Esophagus squamous epithelium (tissue), 5 donors: ENCODE measurements at places on chromosomes 11 and 22.

- H3K4me3 ChIP-seq: no peak overlapping the region
- H3K27me3 ChIP-seq: no peaks in the 10 kb centered on the region
- no peaks in the 10 kb centered on the region for H3K4me1 ChIP-seq
- DNase-seq: no peak
Observed at GRCh38 chr11:124109377-124109776, 5.9 kb upstream of the VWA5A start.

DNA sequence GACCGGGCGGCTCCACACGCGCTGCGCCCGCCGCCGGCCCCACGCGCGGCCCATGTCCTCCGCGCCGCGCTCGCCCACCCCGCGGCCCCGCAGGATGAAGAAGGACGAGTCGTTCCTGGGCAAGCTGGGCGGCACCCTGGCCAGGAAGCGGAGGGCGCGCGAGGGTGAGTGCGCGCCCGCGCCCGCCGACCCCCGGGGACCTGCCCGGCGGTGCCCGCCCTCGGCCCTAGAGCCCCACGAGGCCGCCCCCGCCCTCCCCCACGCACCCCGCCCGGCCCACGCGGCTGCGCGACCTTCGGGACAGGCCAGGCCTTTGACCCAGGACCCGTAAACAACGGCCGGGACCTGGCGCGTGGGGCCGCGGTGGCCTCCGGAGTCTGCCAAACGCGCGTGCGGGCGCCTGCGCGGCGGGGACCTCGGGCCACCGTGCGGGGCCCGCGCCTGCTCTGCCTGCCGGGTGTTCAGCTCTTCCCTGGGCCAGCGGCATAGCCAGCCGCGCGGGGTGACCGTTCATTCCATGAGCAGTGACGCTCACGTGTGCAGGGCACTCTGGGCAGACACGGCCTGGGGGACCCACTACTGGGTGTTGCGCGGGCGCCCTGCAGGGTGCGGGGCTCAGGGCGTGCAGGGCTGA is at the start of gene PARVB:
Gene PARVB (plus strand): TSS at position 15 of the 634 bp plus-strand sequence. CDS start 38 bp downstream, at position 53.
- peaks cover 24% of the 10 kb centered on the region for H3K4me1 ChIP-seq
- H3K27ac ChIP-seq: peak within 1 kb of the TSS; percentile 78
- no peaks in the 10 kb centered on the region for H3K36me3 ChIP-seq
- H3K27me3 ChIP-seq: no peaks in the 10 kb centered on the region

GRCh38 chr22:27919942-27920755 is 1.1 kb upstream of the PITPNB start:
- H3K4me1 ChIP-seq: peaks cover 9% of the 10 kb centered on the region
- DNase-seq: no peak
- peak overlapping the region; percentile 96 for H3K27ac ChIP-seq
- H3K4me3 ChIP-seq: peak overlapping the region; percentile 99

GRCh38 chr11:48020092-48020755 is 39.9 kb downstream of the PTPRJ start:
- H3K36me3 ChIP-seq: no peaks in the 10 kb centered on the region
- peak overlapping the region; percentile 65 for H3K27ac ChIP-seq
- H3K4me1 ChIP-seq: peaks cover 4% of the 10 kb centered on the region
- H3K4me3 ChIP-seq: no peak overlapping the region
- no peak for DNase-seq

DNA sequence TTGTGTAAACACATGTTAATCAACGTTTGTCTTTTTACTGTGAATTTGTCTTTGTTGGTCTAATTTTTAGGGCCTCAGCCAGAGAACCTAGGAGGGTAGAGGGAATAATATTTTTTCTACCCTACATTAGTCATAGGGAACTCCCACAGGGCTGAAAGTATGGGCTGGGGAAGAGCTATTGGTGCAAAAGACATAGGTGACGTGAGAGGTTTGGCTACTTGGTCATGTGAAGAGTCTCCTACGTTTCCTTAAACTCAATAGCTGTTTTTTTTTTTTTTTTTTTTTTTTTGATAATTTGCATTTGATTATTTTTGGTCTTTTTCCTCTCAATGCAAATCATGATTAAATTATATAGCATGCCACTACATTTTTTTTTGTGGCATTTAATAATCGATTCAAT is 15.9 kb upstream of the MMP7 start:
- no peaks in the 10 kb centered on the region for H3K4me1 ChIP-seq
- no peak overlapping the region for H3K4me3 ChIP-seq
- no peak for DNase-seq
- no peak overlapping the region for H3K27ac ChIP-seq
- H3K36me3 ChIP-seq: no peaks in the 10 kb centered on the region

GRCh38 chr11:123718469-123718868 is 23.0 kb downstream of the ZNF202 start:
- no peaks in the 10 kb centered on the region for H3K27me3 ChIP-seq
- H3K4me3 ChIP-seq: no peak overlapping the region

DNA sequence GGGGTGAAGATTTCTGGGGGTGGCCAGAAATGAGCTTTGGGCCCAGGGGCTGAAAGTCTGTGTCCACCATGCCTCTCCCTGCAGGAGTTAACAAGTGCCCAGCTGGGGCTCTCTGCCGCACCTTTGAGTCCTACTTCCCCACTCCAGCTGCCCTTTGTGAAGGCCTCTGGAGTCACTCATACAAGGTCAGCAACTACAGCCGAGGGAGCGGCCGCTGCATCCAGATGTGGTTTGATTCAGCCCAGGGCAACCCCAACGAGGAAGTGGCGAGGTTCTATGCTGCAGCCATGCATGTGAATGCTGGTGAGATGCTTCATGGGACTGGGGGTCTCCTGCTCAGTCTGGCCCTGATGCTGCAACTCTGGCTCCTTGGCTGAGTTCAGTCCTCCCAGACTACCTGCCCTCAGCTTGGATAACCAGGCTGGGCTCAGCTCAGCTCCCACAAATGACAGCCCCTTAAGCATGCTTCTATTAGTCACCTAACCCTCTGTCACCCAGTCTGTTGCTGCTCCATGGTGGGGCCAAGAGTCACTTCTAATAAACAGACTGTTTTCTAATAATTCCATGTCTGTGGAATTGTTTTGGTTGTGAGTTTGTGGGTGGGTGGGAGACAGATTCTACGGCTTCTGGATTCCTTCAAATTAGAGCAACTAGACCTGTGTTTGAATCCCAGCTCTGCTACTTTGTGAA is 3.0 kb upstream of the INPPL1 start:
- H3K4me3 ChIP-seq: no peak overlapping the region
- peak overlapping the region; percentile 98 for H3K27ac ChIP-seq
- DNase-seq: no peak
- H3K4me1 ChIP-seq: peaks cover 12% of the 10 kb centered on the region
- no peaks in the 10 kb centered on the region for H3K27me3 ChIP-seq

- no peaks in the 10 kb centered on the region for H3K27me3 ChIP-seq
- H3K4me1 ChIP-seq: no peaks in the 10 kb centered on the region
- no peak for DNase-seq
Observed at GRCh38 chr11:88131764-88132470, 43.3 kb downstream of the RAB38 start.

DNA sequence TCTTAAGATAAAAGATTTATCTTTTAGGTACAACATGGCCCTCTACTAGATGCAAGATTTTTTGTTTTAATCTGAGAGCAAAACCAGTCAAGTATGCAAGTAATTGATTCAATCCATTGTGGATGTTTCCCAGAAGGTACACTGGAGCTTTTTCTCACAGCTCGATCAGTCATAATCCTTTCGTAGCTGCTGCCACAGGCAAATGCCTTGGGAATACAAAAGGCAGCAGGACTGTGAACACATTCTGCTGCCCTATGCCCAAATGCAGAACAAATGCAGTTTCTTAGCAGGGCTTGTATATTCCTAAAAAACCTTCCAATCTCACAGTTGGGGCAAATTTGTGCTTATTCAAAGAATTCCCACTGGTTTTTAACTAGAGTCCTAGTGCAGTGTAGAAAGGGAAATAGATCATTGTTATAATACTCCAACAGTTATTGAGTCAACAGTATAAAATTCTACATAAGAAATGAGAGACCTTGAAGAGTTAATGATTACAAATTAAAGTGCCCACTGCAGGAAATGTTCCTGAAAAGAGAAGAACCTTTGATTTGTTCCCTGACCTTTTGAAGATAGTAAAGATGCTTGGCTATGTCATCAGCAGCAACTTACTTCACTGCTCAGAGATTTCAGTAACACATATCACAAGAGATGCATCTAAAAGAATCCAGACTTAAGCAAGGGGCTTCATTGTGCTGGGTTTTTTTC is 14.1 kb downstream of the LPXN start:
- peaks cover 5% of the 10 kb centered on the region for H3K4me1 ChIP-seq
- H3K27ac ChIP-seq: no peak overlapping the region
- no peaks in the 10 kb centered on the region for H3K27me3 ChIP-seq
- no peak overlapping the region for H3K4me3 ChIP-seq
- no peaks in the 10 kb centered on the region for H3K36me3 ChIP-seq

DNA sequence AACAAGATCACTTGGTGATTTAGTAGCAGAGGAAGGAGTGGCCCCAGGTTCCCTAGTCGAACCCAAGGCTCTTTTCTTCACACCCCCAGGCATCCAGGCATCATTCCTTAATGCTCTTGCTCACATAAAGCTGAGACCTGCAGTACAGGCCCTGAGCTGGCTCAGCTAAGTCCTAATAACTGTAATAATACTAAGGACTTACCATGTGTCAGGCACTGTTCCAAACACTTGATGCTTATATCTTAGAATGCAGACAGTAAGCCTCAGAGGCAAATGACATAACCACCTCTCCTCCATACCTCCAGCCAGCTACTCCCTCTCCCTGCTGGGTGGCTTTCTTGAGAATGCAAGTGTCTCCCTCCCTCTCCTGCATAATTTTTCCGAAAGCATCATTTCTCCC is 33.2 kb downstream of the ANKK1 start:
- DNase-seq: no peak
- H3K4me3 ChIP-seq: no peak overlapping the region
- H3K4me1 ChIP-seq: no peaks in the 10 kb centered on the region
- no peak overlapping the region for H3K27ac ChIP-seq
- no peaks in the 10 kb centered on the region for H3K27me3 ChIP-seq

GRCh38 chr11:129273322-129273721 is 81.2 kb upstream of the ARHGAP32 start:
- H3K36me3 ChIP-seq: no peaks in the 10 kb centered on the region
- no peak overlapping the region for H3K4me3 ChIP-seq
- no peaks in the 10 kb centered on the region for H3K27me3 ChIP-seq
- H3K4me1 ChIP-seq: peaks cover 11% of the 10 kb centered on the region
- no peak for DNase-seq

- H3K36me3 ChIP-seq: no peaks in the 10 kb centered on the region
- DNase-seq: no peak
- peaks cover 17% of the 10 kb centered on the region for H3K4me1 ChIP-seq
- H3K27ac ChIP-seq: no peak overlapping the region
Observed at GRCh38 chr11:45105233-45105983, 41.0 kb upstream of the PRDM11 start.

DNA sequence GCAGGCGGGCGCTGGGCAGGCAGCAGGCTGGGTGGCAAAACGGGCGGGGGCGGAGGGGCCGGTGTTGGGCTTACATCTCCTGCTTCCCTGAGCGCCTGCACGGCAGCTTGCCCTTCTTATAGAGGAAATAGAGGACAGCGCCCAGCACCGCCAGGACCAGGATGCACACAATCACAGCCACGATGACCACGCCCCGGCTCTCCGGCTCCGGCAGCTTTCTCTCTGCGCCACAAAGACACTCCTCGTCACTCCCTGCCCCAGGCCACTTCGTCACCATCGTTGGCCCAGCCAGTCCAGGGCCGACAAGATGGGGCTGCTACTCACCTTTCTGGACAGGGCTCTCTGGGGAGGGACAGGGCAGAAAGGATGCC is 6.3 kb downstream of the MCAM start:
- H3K36me3 ChIP-seq: no peaks in the 10 kb centered on the region
- H3K4me3 ChIP-seq: no peak overlapping the region
- DNase-seq: no peak
- H3K27me3 ChIP-seq: no peaks in the 10 kb centered on the region

DNA sequence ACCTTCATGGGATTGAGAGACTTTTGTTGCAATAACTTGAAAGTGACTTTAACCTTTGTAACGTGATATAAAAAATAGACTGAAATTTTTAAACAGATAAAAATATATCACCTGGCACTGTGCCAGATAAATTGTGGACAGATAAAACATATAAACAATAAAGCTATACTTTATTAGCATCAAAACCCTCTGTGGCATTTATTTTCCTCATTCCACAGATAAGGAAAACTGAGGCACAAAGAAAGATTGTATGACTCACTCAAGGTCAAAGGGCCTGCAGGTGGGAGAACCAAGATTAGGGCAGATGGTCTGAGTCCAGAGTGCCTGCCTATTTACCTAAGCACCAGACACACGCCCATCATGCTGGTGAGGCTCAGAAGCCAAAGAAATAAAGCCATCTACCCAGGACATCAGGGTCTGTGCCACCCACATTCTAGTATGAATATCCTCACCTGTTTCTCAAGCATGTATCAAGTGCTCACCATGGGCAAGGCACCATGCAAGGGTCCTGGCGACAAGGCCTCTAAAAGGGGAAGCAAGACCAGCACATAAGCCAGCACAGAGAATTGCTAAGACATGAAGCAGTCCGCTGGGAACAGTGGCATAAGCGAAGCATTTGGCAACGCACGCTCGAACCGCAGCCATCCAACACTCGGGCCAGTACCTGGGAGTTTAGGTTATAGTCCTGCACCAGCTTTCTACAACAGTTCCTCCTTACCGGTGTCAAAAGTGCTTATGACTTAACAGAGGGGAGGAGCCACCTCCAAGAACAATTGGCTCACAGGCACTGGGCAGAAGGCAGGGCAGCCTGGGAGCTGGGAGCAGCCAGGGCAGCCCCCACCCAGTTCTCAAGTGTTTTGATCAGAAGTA is 17.6 kb downstream of the MYH9 start:
- H3K27ac ChIP-seq: peak overlapping the region; percentile 93
- H3K4me3 ChIP-seq: peak overlapping the region; percentile 50
- peaks cover 93% of the 10 kb centered on the region for H3K4me1 ChIP-seq
- H3K36me3 ChIP-seq: peaks cover 9% of the 10 kb centered on the region
- no peak for DNase-seq

DNA sequence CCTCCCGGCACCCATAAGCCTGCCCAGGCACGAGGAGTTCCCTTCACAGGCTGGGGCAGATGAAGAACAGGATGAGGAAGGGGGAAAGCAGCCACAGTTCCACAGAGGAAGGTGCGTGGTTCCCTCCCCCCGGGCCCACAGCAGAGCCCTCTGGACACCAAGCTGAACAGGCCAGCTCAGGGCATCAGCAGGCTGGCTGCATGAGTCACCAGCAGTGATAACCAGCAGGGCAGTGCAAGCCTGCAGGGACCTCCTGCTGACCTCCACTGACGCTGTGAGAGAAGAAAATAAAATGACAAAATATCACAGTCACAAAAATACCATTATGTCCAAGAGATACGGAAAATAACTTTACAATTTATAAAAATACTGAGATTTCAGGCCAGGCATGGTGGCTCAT is 11.5 kb downstream of the RTL6 start:
- no peaks in the 10 kb centered on the region for H3K27me3 ChIP-seq
- DNase-seq: no peak
- peaks cover 7% of the 10 kb centered on the region for H3K36me3 ChIP-seq
- H3K27ac ChIP-seq: no peak overlapping the region
